ENCODE measurements at places on chromosomes 12 and 14.

- DNase-seq: no peak
These were observed 100.9 kb downstream of the NCOR2 start for GRCh38 chr12:124466216-124467128.

DNA sequence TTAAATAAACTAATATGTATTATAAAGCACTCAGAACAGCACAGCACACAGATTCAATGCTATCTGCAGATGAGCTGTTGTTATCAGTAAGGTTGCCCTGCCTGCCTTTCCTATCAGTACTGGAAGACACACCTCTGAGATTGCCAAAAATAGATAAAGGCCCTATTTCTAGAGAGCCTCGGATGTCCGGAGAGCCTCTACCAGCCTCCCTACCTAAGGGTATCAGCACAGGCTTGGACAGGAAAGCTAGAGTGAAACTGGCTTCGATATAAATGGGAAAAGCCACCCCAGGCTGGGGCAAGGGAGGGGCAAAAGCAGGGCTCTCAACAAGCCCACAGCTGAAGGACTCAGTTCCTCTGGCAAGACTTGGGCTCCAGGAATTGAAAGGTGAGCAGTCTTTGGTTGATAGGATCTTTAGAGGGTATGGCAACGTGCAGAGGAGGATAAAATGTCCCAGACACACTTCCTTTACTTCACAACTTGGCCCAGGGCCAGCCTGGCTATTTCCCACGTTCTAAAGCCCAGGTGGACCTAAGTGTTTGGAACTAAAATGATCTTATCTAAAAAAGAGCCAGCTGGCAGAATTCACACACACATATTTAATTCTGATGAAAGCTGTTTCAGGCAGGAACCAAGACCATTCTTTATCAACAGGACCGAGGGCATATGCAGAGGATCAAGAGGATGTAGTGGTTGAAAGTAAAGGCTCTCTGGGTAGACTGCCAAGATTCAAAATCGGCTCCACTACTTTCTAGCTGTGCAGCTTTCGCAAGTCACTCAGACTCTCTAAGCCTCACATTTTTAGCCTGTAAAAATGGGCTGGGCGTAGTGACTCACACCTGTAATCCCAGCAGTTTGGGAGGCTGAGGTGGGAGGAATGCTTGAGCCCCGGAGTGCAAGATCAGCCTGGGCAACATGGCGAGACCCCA, 37.8 kb upstream of the ITPR2 start:
- no peak for DNase-seq

GRCh38 chr12:86530996-86531655, 274.9 kb upstream of the MGAT4C start:
- no peak for DNase-seq

GRCh38 chr12:58844161-58844560, 76.1 kb downstream of the LRIG3 start:
- no peak for DNase-seq

- DNase-seq: no peak
These were observed 170.8 kb upstream of the RASSF8 start for GRCh38 chr12:25787701-25788100.

DNA sequence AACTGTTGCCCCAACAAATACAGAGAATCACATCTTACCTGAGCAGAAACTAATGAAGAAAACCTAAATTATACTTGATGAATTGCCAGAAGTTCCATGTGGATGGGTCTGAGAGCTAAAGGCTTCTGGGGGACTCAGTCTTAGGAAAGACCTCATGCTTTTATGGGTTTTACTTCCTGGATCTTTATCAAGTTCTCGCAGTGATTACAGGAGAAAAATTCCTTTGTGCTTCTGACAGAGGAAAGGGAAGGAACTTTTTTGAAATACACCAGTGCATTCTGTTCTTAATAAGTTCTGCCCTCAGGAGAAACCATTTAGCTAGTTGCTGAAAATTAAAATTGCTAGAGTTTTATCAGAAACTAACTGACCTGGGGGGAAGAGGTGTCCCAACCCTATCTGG, 203.9 kb upstream of the KITLG start:
- DNase-seq: no peak

DNA sequence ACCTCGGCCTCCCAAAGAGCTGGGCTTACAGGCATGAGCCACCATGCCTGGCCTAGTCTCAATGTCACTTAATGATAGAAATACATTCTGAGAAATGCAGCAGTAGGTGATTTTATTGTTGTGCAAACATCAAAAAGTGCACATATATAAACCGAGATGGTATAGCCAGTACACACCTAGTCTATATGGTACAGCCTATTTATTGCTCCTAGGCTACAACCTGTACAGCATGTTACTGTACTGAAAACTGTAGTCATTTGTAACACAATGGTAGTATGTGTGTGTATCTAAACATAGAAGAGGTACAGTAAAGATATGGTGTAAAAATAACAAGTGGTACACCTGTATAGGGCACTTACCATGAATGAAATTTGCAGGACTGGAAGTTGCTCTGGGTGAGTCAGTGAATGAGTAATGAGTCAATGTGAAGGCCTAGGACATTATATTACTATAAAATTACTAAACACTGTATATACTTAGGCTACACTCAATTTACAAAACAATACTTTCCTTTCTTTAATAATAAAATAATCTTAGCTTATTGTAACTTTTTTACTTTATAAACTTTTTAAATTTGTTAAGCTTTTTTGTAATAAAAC, 166.7 kb upstream of the SYT1 start:
- no peak for DNase-seq

DNA sequence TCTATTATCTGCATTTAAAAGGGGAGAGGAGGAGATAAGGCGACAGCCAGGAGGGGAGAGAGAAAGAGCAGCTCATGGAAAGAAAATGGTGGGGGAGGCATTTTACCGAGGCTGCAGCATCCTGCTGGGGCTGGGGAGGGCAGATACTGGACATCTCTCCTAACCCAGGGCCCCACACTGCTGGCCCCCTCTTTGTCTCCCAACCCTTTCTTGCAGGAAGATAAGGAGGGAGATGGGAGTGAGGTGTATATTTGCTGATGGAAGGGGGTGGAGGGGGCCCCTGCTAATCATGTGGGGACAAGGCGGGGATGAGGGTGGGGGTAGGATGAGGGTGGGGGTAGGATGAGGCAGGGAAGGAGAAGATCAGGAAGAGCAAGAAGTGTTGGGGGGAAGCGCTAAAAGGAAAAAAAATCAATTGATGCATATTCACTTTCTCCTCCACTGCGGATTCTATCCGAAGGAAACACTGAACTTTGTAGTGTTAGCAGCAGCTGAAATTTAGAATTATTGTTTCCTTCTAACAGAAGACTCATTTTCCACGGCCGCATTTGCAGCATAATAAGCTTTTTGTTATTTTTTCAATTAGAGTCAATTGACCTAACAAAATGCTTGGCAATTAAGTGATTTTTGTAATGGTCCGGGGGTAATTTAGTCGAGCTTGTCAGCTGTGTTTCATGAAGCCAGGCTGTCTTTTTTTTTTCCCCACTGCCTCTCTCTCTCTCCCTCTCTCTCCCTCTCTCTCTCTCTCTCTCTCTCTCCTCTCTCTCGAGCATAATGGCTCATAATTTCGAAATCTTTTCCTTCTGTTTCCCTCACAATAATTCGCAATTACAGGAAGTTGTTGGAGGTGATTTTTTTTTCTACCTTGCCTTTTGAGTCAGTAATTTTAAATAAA, 1134.6 kb downstream of the BCL11B start:
- no peak for DNase-seq

- no peak for DNase-seq
These were observed 52.1 kb downstream of the LGMN start for GRCh38 chr14:92696366-92696765.

DNA sequence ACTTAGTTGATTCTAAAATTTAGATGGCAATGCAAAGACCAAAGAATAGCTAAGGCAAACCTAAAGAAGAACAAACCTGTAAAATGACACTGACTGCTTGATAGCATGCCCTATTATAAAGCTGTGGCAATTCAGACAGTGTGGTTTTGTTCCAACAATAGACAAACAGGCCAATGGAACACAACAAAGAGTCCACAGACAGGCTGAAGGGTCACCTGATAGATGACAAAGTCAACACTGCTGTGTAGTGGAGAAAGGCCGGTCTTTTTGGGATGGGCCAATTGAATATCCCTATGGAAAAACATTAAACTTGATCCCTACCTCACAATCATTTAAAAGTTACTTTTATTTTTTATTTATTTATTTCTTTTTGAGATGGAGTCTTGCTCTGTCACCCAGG, 33.8 kb upstream of the SLC25A3 start:
- DNase-seq: no peak

DNA sequence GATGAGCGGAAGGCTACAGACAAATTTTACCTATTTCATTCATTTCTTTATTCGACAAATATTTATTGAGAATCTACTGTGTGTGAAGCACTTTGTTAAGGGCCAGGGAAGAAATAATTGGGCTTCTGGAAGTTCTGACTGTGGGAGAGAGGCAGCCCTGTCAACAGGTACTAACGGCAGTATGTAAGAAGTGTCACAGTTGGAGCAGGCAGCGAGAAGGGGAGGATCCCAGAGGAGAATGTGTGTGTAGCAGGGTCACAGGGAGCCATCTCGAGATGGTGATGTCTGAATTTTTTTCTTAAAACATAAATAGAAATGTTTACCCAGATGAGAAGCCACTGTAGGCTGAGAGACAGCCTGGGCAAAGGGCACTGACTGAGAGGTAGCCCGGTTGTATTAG, 163.3 kb upstream of the SLC38A2 start:
- DNase-seq: no peak

- DNase-seq: no peak
These were observed 46.7 kb downstream of the GXYLT1 start for GRCh38 chr12:42097971-42098370.

GRCh38 chr12:91383099-91383498, 200.5 kb upstream of the DCN start:
- DNase-seq: no peak

DNA sequence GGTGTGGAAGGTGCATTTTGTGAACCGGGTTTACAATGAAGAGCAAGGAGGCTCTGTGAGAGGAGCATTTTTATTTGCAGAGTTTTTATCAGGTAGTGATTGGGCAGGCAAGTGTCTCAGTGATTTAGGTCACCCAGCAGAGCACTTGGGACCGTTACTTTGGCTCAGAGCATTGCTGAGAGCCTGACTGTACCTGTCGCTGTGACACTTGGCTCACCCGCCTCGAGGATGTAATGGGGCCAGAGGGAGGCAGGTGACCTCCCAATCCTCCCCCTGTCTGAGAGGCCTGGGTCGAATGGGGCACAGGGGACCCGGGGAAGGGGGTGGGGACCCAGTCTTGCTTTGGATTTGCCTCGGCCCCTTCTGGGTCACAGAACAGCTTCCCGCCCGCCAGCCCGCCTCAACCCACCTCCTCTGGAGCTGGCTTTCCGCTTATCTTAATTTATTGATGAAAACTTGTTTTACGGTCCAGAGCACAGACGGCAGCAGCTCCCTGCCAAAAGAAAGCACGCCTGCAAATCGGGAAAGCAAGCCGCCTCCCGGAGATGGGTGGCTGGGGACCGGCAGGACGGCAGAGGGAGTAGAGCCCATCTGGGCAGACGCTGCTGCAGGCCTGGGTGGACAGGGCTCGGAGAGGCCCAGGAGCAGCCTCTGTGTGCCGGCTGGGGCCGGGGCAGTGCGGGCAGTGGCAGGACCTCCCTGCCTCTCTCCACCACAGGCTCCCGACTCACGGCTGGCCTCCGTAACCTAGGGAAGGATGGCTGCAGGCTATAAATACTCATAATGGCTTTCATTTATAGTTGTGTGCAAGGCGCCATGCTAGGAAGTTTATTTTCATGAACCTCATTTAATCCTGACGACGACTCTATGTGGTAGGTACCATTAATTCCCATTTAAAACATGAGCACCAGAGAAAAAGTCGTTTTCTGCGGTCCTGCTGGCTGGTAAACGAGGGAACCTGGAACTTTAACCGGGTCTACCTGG, 187.1 kb downstream of the TSPAN9 start:
- DNase-seq: no peak
